ENCODE measurements at places on chromosomes 2 and 18.

DNA sequence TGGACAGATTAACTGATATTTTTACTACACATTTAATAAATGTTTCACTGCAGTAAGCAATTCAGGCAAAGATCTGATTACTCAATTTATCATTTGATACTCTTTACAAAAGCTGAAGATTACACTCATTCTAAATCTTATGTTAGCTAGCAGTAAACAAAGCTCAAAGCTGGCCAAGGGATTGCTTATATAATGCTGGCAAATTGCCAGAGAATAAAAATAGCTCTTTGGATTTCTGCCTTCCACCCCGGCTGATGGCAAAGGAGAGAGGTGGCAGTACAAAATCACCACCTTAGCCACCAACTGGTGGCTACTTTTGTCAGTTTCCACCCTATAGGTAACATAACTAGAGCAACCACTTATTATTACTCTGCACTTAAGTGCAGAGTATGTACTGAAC is 320.5 kb downstream of the FSIP2 start:
- DNase-seq, result no peak

DNA sequence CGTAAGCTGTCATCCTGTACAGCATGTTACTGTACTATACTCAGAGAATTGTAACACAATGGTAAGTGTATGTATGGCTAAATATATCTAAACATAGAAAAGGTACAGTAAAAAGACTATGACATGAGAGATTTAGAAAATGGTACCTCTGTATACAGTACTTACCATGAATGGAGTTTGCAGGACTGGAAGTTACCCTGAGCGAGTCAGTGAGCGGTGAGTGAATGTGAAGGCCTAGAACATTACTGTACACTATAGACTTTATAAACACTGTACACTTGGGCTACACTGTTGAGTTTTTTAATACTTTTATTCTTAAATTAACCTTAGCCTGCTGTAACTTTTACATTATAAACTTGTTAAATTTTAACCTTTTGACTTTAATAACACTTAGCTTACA is 1.5 kb downstream of the DDX18 start:
- no peak for DNase-seq

GRCh38 chr2:216985658-216986141 is 125.8 kb upstream of the TNP1 start:
- DNase-seq, result no peak

DNA sequence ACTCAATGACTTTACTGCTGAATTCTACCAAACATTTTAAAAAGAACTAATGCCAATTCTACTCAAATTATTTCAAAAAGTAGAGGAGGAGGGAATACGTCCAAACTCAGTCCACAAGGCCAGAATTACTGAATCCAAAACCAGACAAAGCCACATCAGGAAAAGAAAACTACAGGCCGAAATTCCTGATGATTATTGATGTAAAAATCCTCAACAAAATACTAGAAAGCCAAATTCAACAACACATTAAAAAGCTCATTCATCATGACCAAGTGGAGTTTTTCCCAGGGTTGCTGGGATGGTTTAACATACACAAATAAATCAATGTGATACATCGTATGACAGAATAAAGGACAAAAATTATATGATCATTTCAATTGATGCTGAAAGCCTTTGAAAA is 103.9 kb upstream of the UBE2E3 start:
- DNase-seq, result no peak

GRCh38 chr2:190420801-190421200 is 12.6 kb downstream of the MFSD6 start:
- no peak for DNase-seq

- DNase-seq, result no peak
Observed at GRCh38 chr2:119771331-119771730, 11.6 kb downstream of the PTPN4 start.

- no peak for DNase-seq
Observed at GRCh38 chr2:121532347-121532766, 1.7 kb downstream of the RNU4ATAC start.

DNA sequence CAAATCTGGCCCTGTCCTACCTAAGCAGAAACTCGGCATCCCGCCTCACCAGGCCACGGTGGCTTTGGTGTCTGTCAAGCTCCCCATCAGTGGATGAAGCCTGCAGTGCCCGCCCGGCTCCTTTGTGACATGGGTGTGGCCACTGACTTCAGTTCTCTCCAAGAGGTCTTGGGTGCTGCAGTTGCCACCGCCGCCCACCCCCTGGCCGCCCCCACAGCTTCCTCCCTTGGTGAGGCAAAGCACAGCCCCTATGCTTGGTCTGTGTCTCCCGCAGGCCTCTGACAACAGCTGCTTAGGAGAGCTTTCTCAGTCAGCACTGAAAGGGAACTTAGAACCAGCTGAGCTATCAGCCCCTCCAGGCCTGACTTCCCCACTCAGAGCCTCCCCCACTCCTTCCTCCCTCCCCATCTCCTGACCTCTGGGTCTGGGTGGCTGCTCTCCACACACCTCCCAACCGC is 22.9 kb upstream of the GPR55 start:
- no peak for DNase-seq

DNA sequence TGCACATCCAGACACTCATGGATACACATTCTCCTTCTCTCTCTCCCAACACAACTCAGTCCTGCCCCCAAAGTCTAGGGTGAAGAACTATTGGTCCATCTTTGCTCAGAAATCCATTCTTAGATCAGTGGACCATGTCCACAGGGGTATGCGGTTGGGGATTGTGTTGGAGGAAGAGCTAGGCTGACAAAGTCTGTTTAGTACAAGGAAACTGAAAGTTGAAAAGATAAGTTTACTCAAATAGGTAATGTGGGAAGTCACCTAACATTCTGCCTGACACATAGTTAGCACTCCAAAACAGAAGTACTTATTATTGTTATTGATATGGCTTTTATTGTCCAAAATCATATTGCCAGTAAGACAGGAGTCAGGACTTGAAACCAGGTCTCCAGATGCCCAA is 55.9 kb downstream of the ALK start:
- no peak for DNase-seq

DNA sequence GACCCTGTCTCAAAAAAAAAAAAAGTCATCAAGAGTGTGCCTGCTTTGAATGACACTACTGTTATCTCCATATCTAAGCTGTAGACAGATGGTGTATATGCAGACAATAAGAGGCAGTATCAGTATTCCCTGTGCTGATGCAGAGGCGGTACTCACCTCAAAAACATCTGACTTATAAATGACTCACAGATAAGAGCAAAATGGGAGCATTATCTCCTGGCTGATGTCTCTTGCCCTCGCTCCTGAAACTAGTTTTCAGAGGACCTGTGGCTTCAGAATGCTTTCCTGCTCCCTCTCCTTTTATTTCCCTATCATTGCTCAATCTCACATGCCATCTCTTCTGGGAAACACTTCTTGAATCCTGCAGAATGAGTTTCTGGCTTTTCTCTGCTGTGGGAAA is 289.6 kb downstream of the PTPRM start:
- no peak for DNase-seq

DNA sequence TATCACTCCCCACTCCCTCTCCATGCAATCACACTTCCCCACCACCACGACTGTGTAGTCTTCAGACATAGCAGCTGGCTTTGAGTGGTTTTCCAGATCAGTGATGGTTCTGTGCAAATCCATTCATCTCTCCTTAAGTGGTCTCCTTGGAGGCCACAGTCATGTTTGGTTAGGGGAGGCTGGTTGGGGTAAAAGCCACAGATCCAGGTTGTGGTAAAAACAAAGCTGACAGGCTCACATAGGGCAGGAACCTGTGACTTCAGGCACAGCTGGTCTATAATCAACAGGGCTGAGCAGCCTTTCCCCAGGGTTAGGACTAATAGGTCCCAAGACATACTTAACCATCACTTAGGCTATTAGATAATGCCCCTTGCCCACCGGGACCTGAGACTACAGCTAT is 46.2 kb upstream of the FZD7 start:
- no peak for DNase-seq

DNA sequence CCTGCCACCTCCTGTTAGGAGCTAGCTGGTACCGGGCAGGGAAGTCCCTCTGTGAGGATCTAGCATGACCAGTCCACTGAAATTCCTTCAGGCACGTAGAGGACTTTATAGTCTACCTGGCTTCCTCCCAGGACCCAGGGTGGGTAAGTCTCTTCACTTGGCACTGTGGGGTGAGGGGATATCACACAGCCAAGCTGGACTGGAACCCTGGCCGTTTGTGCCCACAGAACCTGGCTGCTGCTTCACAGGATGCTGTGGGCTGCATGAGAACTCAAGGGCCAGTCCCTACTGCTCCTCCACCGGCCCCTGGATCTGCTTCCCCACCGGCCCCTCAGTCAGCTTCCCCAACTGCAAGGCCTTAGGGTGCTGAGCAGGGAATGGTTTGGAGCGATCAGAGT is 35.8 kb downstream of the HS1BP3 start:
- DNase-seq, result no peak

- no peak for DNase-seq
Observed at GRCh38 chr18:51153659-51154371, 43.7 kb downstream of the MEX3C start.

DNA sequence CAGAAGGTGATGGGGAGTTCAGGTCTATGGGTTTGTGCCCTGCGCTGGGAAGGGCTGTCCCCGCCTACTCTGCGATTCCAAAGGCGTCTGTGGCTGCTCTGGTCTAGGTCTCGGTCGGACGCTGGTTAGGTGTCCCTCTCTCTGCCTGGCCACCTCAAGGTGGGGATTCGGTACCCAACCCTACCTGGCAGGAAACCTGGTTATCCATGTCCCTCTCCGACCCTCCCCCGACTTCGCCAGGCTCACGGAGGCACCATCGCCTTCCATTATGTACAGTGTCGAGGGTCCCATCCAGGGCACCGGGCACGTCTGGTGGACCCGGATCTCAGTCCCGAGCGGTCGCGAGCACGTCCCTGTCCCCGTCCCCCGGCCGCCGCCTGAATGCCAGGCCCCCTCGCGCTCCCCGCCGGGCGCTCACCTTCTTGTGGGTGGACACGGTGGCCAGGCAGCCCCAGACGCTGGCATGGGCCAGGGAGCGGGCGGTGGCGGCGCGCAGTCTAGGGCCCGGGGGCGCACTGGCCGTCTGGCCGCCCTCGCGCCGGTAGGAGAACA is 628 bp downstream of the CREG2 start:
- no peak for DNase-seq

DNA sequence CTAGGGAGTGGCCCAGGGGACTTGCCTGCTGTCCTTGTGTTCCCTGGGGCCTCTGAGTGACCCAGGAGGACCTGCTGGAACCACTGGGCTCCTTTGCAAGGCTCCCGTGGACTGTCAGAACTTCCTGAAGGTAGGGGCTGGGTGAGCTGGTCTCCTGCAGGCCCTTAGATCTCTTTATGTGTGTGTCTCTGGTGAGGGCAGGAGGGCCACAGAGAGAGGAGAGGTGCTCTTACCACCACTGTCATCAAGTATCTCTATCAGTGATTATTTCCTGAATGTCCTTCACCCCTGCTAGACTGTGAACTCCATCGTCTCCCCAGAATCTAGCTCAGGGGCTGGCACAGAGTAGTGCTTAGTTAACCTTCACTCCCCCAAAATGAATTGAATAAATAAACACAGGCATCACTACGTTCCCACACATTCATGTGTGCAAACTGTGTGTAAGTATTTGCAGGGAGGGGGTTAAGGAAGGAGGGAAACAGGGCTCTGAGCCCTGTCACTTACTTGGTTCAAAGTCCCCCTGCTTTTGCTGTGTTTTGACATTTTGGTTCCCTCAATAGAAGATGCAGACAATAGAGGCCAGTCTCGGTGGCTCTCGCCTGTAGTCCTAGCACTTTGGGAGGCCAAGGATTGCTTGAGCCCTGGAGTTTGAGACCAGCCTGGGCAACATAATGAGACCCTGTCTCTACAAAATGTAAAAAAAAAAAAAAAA is 100.8 kb upstream of the HAAO start:
- DNase-seq, result no peak

DNA sequence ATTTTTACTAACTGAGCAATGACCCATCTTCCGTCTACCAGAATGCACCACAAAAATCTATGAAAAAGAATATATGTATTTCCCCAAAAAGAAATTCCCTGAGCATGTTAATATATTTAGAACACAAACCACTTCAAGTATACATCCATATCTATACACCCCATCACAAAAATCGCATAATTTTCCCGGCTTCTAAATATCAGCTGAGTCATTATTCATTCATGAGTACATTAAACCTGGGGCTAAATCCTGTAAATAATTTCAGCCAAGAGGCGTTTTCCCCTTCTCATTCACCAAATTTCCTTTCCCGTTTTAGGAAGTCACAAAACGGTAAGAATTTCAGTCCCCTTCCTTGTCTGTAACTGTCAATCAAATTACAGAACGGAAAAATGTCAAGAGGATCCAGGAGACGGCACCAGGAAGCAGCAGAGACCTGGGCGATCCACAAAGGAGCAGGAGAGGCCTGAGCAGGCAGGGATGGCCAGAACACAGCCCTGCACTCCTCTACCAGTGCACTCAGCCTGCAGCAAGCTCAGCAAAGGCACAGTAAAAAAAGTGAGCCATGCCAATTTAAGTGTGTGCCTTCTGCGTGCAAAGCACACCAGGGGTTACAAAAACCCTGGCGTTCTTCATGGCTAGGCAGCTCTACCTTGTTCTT is 300.7 kb downstream of the TCF4 start:
- DNase-seq, result no peak

DNA sequence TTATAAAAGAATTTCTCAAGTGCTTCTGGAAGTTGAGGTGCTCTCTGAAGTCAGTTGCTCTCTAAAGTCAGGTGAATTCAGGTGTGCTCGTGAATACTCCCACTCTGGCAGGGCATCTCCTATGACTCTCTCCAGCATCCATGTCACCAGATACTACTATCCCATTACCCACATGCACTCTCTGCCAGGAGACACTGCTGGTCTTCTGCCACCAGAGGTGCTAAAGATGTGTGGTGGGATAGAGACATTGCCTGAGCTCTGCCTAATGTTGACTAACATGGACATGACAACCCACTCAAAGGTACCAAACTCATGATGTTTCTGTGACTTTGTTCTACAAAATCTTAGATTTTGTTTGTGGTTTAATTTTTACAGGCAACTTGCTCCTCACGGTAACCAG is 106.4 kb upstream of the HNRNPA3 start:
- DNase-seq, result no peak

DNA sequence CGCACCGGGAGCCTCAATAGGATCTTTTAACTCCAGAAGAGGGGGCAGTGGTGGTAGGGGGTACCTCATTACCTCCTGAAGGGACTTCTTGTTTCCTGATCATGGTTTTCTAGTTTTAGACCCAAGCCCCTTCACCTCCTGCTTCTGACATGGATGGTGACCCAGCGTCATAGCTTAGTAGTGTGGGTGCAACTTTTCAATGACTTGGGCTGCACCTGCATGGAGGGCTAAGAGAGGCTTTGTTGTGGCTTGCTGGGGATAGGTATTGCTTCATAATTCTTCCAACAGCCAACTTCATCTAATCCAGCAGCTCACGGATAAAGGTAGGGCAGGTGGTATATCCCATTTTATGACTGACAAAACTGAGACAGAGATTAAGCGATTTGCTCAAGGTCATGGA is 3.0 kb downstream of the SLC1A4 start:
- no peak for DNase-seq

- DNase-seq, result no peak
Observed at GRCh38 chr2:681312-681711, 4.1 kb upstream of the TMEM18 start.

Measured in stimulated activated CD4-positive, alpha-beta T cell treated with anti-CD3 and anti-CD28 coated beads, Interleukin-1b, Interleukin-23, amount 100 ng/mL, for 4 hours (primary cell).